T-helper 2 cell (primary cell): ENCODE measurements at places on chromosomes 7 and 10.

GRCh38 chr10:108788891-108789290, 1134.4 kb downstream of the XPNPEP1 start:
- DNase-seq: no peak

DNA sequence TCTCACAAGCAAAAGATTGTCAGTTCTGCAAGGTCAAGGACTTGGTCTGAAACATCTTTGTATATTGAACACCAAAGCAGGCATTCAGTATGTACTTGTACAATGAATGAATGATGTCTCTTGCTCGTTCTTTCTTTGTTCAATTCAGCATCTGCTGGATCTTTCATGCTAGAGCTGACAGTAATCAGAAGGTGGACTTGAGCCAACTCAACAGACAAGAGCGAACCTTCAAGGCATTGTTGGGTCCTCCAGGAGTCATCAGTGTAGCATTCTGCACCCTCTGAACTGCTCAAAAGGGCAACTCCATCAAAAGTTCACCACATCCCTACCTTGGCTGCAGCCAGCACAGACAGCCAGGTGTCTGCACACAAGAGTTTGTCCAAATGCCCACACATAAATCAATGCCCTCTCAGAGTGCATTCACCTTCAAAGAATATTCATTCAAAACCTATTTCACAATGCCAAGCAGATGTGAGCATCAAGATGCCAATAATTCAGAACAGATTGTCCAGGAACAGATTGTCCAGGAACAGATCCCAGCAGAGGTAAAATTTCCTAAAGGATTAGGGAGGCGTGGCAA, 386.7 kb downstream of the CALN1 start:
- no peak for DNase-seq

DNA sequence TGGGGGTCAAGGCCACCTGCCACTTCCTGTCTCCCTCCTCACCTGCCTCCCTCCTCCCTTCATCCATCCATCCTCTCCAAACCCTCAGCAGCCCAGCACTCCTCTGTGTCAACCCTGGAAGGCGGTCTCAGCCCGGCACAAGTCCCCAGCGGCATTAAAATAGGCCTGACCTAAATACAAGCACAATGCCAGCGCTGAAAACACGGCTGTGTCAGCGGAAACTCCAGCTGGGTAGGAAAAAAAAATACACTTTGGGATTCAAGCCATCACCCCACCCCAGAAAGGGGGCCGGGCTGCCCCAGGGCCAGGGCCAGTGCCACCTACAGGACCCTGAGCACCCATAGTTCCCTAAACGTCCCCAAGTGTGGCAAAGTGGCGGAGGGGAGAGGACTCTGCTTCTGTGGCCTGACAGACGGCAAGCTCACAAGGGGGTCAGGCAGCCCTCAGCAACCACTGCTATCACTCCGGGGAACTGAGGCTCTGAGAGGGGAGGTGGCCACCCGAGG, 22.7 kb upstream of the GTF2IRD1 start:
- DNase-seq: no peak

DNA sequence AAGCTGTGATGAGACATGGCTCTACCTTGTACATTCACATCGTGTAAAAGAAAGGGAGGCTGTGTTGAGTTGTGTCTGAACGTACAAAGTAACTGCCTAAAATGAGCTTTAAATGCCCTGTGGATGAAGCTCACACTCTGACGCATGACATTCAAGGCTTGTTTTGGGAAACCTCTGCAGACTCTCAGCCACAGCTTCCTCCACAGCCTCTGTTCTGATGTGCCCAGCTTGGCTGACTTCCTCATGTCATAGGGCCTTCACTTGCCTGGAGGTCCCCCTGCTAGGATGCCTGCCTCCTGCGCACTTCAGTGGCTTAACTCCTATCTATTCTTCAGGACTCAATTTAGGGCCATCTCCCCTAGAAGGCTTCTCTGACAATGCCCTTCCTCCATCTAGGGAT, 230.0 kb upstream of the HABP2 start:
- no peak for DNase-seq

DNA sequence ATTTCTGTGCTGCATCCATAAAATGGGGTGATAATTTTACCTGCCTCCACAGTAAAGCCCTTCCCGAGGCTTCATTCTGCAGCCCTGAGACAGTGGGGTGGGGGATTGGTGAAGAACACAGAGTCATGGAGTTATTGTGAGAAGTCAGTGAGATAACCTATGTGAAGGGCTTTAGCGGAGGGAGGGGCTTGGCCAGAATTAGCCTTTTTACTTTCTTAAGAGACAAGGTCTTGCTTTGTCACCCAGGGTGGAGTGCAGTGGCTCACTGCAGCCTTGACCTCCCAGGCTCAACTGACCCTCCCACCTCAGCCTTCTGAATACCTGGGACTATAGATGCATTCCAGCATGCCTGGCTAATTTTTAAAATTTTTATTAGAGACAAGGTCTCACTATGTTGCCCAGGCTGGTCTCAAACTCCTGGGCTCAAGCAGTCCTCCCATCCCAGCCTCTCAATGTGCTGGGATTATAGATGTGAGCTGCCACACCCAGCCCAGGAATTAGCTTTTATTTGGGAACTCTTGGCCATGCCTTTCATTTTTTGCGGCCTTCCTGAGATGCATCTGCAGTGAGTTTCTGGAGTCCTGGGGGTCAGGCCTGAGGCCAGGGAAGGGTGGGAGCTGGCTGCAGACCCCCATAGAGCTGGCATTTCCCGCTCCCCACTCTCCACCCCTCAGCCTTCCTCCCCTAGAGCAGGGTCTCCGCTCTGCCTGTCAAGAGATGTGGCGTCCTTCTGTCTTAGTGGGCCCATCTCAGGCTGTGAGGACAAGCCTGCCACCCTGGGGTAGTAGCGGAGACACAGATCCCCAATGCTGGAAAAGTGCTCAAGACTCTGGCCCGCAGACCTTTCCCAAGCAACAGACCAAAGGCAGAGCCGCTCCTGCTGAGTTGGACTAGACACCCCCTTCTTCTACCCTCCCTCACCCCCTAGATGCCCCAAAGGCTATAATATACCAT, 77.0 kb downstream of the ZMIZ1 start:
- DNase-seq: no peak

- DNase-seq: no peak
These were observed 96.9 kb downstream of the EPDR1 start for GRCh38 chr7:38017320-38017719.

DNA sequence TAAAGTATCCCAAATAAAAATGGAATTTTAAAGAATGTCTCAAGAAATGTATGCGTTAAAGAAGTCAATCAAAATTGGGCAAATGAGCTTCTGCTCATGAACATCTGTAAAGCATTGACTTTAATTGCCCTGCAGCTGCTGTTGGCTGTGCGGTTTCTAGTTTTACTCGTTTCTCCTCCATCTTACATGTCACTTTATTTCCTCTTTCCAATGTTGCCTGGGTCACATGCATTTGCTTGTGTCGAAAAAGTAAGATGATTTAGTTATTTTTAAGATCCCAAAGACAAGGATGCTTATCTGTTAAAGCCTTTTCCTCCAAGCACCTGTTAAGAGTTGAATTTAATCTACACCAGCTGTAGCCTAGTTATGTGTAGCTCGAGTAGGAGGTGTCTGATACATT, 310.4 kb downstream of the EXOC4 start:
- DNase-seq: no peak

GRCh38 chr10:29732918-29733317, 98.1 kb upstream of the SVIL start:
- no peak for DNase-seq

DNA sequence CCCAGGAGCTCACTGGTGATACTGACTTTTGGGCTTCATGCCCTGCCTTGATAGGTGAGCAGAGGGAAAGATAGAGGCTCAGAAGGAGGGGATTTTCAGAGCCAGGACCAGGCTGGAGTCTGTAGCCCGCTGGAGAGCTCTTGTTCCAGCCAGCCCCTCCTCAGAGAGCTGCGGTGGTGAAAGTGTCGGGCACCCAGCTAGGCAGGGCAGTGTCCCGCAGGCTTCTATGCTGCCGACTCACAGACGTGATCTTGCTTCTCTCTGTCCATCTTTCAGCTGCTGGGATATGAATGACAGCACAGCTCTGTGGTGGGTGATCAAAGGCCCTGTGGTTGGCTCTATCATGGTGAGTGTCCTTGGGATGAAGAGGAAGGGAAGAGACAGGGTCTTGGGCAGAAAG, 35.2 kb downstream of the ADCYAP1R1 start:
- no peak for DNase-seq

DNA sequence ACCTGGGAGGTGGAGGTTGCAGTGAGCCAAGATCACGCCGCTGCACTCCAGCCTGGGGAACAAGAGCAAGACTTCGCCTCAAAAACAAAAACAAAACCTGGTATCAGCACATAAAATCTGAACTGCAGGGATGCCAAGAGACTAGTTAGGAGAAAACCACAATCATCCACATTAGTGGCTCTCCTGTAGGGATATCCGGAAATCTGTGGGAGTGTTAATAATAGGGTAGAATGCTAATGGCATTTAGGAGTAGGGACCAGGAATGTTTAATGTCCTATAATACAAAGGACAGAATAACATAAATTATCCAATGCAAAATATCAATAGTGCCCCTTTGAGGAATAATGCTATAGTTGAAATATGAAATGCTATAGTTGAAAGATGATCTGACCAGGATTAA, 24.3 kb downstream of the KIF5B start:
- no peak for DNase-seq

DNA sequence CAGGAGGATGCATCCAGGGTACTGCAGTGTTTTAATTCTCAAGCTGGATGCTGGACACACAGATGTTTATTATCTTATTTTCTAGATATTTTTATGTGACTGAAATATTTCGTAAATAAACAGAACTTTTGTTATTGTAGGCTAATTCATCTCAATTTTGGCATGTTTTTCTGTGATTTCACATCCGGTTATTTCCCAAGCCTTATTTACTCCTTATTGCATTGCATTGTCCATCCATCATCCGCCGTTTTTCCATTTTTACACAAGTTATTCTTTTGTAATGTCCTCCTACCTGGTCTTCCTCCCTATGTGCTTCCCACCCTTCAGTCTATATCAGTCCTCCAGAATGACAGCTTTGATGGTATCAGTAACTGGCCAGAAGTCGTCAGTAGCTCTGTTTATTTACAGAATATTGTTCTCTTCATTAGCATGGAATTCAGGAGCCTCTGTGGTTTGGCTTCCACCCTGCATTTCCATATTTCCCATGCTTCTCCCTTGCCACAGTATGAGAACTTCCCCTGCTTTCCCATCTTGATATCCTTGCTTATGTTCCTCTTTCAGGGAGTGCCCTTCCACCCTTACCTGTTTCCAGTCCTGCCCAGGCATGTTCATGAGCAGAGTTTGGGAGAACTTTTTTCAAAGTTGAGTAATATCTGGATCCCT, 16.1 kb downstream of the GNAI1 start:
- no peak for DNase-seq

- DNase-seq: no peak
These were observed 15.5 kb upstream of the CPXM2 start for GRCh38 chr10:123906884-123907652.

DNA sequence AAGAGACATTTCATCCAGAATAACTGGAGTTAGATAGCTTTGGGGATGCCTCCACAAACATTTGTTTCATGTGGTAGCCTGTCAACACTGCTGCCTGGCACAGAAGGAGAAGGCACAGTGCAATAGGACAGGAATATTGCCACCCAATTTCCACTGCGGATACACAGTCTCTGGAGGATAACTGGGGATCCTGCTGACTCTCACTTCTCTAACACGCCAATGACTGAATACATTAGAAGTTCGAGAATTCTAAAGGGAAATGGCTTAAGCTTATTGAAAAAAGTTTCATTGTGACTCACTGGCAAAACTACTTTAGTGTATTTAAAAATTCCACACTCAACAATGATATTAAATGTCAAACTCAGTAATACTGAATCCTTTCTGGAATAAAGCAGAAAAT, 12.9 kb downstream of the ARL3 start:
- DNase-seq: no peak

GRCh38 chr7:128827971-128828711, 2.1 kb upstream of the FLNC start:
- no peak for DNase-seq

- DNase-seq: no peak
These were observed 41.2 kb downstream of the ADCYAP1R1 start for GRCh38 chr7:31093282-31093681.

DNA sequence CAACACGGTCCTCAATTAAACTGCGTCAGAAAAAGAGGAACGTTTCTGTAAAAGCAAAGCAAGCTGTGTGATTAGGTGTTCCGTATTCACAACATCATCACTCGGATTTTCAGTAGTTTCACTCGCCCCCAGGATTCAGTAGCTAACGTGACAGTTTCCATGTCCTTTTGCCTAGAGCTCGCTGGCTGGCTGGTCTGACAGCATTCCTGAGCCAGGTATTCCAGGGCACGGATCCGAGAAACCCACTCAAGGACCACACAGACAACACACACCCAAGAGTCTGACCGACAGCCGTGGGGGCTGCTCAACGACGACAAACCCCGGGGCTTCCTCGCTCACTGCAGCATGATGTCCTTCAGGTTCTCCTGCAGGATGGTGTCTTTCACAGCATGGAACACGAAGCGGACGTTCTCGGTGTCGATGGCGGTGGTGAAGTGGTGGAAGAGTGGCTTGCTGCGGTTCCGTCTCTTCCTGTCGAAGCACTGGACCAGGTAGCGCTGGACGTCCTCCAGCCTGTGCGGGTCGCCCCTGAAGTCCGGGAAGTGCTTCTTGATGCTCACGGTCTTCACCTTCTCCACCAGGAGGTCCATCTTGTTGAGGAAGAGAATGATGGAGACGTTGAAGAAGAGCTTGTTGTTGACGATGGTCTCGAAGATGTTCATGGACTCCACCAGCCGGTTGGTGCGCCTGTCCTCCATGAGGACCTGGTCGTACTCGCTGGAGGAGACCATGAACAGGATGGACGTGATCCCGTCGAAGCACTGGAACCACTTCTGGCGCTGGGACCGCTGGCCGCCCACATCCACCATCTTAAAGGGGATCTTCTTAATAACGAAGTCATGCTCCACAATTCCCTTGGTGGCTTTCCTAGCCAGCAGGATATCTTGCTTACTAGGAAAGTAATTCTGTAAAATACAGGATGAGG, 43.1 kb downstream of the AMZ1 start:
- DNase-seq: no peak

GRCh38 chr10:61153771-61154170, 209.8 kb upstream of the RHOBTB1 start:
- no peak for DNase-seq

DNA sequence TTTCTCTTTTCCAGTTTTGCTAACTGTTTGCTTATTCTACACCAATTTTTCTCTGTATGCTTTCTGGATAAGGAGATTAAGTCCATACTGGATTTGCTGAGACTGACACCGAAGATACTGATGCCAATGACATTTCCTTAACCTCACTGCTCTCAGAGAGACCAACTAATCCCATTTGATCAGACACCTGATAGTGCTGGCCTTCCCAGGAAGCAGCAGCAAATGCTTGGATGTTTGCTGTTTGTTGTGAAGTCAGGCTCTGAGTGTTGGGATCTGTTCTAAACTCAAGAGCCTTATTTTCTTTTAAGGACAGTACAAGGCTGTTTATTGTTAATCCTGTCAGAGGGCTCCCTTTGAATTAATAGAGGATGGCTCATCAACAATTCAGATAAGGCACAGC, 143.3 kb downstream of the ANK3 start:
- no peak for DNase-seq
